Mucosa of descending colon (tissue), 3 donors: ENCODE measurements at places on chromosomes 16 and 17. TPM values are rescaled to one million over a fixed set of nuclear protein-coding genes. Genes with fewer than 3 reads are reported as not detected.

The MYH2 gene
- 1.0 TPM for total RNA-seq

The MT1M gene
- 9.5 TPM for total RNA-seq

The MYH3 gene
- total RNA-seq, result 2.0 TPM

The ZCCHC14 gene
- total RNA-seq, result 36.4 TPM

The KIF18B gene
- 10.3 TPM for total RNA-seq

The SLC16A11 gene
- 1.7 TPM for total RNA-seq

The NEUROD2 gene
- 0.05 TPM for total RNA-seq

The KRT28 gene
- total RNA-seq, result not detected

The SLC12A3 gene
- not detected for total RNA-seq

The DBNDD1 gene
- total RNA-seq, result 1.7 TPM

The STX1B gene
- 0.14 TPM for total RNA-seq

The LRRC36 gene
- total RNA-seq, result 0.90 TPM

The NPIPA5 gene
- 49.7 TPM for total RNA-seq

The SCNN1B gene
- total RNA-seq, result 164 TPM

The ITGB3 gene
- total RNA-seq, result 3.9 TPM

The OTOP3 gene
- 0.38 TPM for total RNA-seq

The NPIPB6 gene
- total RNA-seq, result 1.0 TPM

The TRPV3 gene
- total RNA-seq, result 7.7 TPM

The CBX1 gene
- total RNA-seq, result 28.8 TPM

The CHRNE gene
- total RNA-seq, result not detected

The MPHOSPH6 gene
- 23.8 TPM for total RNA-seq

The ASB16 gene
- 1.7 TPM for total RNA-seq

The COA3 gene
- total RNA-seq, result 92.7 TPM

The VAT1L gene
- total RNA-seq, result 8.7 TPM

The DNAJA2 gene
- 74.7 TPM for total RNA-seq

The PSMB3 gene
- 129 TPM for total RNA-seq

The SHBG gene
- not detected for total RNA-seq

The IL4R gene
- 131 TPM for total RNA-seq

The KRTAP2-2 gene
- not detected for total RNA-seq
